Neural progenitor cell (in vitro differentiated cells): ENCODE measurements at places on chromosomes 13 and 19.

DNA sequence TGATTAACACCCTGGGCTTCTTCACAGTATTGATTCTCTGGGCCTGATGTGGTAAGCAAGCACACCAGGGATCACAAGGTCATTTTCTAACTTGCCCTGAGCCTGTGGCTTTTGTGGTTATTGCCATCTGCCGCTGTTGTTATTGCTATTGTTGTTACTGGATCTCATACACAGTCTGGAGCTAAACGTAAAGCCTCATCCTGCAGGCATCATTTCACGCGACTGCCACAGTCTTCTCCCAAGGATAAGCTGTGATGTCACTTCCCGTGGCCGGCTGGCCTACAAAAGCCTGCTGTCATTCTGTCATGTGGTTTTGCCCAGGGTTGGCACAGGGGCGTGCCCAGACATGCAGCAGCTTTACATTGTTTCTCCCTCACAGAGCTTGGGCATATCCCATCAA lies 154.0 kb upstream of the GPR12 start:
- no peak for DNase-seq

DNA sequence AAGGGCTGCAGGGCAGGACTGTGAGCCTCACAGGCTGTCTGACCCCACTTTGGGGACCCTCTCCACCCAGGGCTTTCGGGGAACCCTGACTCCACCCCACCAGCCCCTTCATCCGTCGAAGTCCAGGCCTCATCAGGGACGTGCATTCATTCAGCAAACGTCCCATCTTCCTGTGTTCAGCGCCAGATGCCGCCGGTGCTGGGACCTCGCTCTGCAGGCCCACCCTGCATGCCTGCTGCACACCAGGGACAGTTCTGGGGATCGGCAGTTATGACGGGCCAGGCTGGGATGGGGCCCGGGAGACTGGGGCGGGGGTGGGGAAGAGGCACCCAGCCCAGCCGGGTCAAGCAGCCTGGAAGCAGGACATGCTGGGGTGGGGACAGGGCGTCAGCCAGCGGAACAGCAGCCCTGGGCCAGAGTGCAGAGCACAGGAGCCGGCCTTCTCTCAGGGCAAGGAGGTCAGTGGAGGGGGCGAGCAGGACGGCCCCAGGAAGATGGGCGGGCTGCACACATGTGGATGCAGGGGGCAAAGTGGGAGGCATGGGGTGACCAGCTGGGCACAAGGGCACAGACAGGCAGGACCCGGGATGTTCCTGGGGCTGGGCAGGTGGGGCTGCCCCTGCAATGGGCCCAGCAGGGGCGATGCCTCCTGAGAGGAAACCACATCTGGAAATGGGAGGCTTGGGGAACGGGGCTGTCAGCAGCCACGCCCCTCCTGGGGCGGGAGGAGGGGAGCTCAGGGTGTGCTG lies 5.1 kb downstream of the GAMT start:
- no peak for DNase-seq

DNA sequence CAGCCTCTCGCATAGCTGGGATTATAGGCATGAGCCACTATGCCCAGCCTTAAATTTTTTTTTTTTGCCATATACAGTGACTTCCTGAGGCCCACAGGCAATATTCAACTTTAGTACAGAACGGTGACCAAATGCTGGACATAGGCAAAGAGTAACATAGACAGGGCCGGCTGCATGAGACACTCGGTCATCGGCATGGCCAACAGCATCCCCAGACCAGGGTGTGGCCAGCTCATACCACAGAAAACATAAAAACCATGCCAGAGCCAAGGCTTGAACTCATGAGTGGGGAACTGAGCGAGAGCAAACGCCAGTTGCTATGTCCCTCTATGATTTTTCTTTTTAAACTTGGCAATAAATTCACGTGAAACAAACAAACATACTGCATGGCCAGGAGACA lies 17.0 kb downstream of the KANK2 start:
- no peak for DNase-seq

GRCh38 chr13:32850316-32851052 lies 165.7 kb upstream of the KL start:
- no peak for DNase-seq

GRCh38 chr13:102399791-102400674 lies 1.8 kb downstream of the FGF14 start:
- DNase-seq = peak; percentile 46

DNA sequence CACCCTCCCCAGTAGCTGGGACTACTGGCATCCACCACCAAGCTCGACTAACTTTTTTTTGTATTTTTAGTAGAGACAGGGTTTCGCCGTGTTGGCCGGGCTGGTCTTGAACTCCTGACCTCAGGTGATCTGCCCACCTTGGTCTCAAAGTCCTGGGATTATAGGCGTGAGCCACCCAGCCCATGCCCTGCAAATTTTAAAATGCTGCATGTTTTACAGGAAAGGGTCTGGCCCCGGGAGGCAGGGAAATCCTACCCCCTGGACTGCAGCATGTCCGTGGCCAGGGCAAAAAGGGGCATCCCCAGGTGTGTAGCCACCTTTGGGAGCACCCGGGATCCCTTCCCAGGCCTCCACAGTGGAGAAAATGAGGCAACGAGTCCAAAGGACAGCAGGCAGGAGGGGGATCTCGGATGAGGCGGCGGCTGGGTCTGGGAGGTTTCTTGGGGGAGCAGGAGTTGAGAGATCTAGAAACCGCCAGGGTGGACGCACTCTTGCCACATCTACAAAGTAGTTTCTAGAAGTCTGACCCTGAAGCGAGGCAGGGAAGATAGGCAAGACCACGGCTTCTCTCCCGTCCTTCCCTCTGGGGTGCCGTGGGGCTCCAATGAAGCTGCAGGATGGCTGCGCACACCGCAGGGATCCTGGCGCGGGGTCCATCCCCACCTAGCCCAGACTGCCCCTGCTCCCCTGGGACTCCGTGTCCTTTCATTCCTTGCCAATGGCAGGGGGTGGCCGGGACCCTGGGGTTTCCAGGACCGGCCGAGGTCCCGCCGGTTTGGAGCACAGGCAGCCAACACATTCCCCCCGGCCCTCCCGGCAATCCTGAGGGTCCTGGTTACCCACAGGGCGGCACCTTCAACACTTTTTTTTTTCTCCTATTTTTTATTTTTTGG lies 21.3 kb upstream of the ZBTB7A start:
- DNase-seq = no peak

- DNase-seq = no peak
Observed at GRCh38 chr13:35984287-35984686, 146.9 kb downstream of the DCLK1 start.

DNA sequence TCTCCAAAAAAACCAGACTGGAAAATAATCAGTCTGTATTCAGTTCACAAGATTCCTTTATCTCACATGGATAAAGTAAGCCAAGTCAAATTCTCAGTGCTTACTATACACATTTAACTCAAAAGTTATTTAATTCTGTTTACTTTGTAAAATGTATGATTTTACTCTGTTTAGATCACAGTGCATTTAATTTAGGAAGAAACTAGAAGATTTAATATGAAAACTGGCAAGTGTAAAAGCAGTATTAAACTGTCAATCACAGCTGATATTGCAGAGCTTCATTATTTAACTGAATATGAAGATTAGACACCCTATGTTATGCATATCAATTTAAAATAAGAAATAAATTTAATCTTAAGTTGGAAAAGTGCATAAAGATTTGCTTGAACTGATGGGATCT lies 78.0 kb downstream of the DACH1 start:
- no peak for DNase-seq

GRCh38 chr19:32914879-32915660 lies 45.5 kb upstream of the SLC7A9 start:
- DNase-seq = no peak

GRCh38 chr13:61247149-61247936 lies 168.3 kb downstream of the PCDH20 start:
- DNase-seq = peak; percentile 48

GRCh38 chr13:32720026-32720425 lies 133.8 kb downstream of the PDS5B start:
- DNase-seq = no peak

DNA sequence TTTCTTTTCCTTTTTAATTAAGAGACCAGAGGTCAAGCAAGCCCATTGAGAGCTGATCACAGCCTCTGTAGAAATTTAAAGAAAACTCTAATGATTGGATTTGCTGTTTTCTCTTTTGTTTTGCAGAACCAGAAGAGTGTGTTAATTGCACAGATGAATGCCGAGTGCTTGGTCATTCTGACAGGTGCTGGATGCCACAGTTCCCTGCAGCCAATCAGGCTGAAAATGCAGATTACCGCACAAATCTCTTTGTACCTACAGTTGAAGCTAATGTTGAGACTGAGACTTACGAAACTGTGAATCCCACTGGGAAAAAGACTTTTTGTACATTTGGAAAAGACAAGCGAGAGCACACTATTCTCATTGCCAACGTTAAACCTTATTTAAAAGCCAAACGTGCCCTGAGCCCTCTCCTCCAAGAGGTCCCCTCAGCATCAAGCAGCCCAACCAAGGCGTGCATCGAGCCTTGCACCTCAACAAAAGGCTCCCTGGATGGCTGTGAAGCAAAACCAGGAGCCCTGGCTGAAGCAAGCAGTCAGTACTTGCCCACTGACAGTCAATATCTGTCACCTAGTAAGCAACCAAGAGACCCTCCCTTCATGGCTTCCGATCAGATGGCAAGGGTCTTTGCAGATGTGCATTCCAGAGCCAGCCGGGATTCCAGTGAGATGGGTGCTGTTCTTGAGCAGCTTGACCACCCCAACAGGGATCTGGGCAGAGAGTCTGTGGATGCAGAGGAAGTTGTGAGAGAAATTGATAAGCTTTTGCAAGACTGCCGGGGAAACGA lies 93.1 kb downstream of the PCDH17 start:
- DNase-seq = peak; percentile 86

- no peak for DNase-seq
Observed at GRCh38 chr13:41914552-41914951, 46.4 kb downstream of the VWA8 start.

DNA sequence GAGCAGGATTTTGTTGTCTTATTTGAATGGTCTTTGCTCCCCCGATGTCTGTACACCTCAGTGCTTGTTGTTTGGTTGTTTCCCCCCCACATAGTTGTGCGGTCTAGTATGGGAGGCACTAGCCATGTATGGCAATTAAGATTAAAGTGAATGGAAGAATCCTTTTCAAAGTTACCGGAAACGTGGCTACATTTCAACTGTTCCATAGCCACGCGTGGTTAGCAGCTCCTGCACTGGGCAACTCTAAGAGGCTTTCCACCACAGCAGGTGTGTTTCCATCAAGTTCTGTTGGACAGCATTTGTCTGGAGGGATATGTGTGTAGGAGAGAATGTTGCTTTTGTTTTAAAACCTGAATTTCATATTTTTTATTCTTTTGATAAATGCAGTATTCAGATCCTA lies 247.3 kb downstream of the GGACT start:
- DNase-seq = no peak

- peak; percentile 95 for DNase-seq
Observed at GRCh38 chr13:112885782-112886268, 83.2 kb upstream of the MCF2L start.
